Activated B cell treated with CpG ODN at 0.5 μM for 24 hours (primary cell): ENCODE measurements at places on chromosomes 12 and 14.

- DNase-seq, result no peak
Measured at GRCh38 chr12:77387214-77387613, 321.8 kb upstream of the E2F7 start.

DNA sequence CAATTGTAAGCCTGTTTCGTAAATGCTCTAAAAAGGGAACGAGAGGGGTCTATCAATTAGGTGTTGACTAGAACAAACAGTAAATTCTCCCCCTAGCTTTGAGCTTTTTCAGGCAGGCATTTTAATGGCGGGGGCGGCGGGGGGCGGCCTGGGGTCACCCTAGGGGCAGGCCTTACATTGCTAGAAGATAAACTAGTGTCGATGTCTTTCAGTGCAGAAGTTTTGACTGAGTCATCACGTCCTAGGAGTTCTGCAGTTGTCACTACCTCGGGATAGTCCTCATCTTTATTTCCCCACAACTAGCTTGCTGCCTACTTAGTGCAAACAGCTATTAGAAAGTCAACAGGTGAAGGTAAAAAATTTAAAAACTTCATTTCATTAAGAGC, 1.6 kb downstream of the ATP6V1D start:
- DNase-seq, result no peak

GRCh38 chr14:23373041-23373440, 432 bp downstream of the IL25 start:
- DNase-seq, result no peak

DNA sequence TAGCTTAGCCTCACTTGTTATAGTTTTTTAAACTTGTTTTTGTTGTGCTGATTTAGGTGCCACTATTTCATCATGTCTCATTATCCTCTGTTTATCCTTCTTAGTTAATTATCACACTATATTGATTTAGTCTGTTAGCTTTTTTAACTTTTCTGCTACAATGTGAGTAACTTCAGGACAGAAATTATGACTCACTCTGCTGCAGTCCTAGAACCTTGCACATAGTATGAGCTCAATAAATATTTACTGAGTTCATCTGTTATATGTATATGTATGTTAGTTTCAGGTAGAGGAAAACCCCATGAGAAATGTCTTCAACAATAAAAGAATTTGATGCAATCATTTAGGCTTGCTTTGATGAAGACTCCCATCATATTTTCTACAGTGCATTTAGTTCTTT, 224.3 kb upstream of the NAV3 start:
- no peak for DNase-seq

DNA sequence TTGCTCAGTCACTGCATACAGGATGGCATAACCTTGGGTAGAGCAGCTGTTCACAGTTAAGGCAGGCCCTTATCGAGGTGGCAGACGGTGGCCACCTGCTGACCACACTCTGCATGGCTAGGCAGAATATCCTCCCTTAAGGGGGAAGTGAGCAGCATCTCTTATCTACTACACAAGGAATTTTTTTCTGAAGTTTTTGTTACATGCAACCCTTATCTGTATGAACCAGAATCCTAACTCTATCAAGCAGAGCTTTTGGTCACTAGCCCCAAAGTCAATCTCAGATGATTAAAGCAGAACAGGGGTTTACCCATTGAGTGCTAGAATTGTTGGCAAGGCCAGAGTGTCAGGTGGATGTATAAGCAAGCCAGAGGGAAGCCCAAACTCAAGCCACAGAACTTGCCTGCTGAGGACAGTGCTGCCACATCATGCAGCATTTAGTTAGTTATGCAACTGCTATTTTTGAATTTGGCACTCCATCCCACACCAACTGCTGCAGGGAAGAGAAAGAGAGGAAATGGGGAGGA, 192.8 kb downstream of the TBX5 start:
- no peak for DNase-seq

DNA sequence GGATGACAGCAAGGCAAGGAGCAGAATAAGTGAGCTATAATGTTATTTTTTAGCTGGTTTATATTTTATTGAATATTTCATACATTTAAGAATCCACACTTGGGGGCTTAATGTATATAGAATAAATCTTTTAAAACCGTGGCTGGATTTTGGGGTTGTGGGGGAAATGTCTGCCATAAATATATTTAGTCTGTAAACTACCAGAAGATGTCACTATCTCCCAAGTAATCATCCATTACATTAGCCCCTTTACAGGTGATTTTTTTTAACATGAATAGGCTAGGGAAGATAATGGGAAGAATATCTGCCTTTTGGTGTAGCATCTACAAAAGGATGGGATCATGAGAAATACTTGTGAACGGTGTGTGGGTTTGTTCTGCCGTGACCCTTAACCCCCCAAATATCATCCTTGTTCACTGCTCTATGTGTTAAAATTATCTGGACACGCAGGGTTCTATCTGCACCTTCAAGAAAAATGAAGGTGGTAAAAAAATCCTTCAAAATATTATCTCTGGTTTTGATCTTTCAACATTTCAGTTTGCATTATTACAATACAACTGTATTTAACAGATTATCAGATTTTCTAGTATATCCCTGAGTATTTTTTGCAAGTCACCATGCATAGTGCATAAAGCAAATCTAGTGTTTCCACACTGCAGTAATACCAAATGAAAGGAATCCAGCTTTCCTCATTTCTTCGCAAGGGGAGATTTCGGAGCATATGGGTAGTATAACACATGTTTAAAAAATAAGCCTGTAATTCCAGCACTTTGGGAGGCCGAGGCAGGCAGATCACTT, 8.0 kb upstream of the SLC17A8 start:
- no peak for DNase-seq

DNA sequence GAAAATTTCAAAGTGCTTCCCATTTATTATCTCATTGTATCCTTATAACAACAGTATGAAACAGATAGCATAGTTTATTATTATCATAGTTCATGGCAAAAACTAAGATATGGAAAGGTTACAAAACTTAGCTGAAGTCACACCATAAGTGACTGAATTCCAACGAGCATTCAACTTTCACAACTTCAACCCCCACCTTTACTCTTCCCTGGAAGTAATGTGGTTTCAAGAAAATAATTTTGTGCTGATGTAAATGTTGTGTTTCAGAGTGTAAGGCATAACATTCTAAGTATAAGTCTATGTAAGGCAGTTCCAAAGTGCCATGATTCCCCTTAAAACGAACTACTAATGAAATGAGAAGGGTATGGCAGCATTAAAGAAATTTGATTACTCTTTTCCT, 454.5 kb downstream of the BCAT1 start:
- no peak for DNase-seq

DNA sequence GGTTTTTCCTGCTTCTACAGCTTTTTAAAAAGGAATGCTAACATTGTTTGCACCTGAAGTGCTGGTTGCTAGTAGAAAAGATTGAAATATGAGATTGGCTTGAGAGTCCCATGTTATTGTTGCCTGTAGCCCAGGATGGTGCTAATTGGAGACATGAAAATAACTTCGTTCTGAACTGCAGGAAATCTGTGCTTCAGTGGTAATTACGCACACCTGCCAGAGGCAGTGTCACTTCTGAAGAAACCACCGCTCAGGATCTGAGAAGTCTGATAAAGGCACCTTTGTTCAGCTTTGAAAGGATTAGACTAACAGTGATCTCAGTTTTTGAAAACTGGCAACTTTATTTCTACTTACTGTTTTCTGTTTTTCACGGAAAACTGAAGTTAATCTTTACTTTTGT, 15.5 kb upstream of the ATP6V0A2 start:
- DNase-seq, result no peak

GRCh38 chr12:43284486-43285158, 267.4 kb downstream of the ADAMTS20 start:
- DNase-seq, result no peak

DNA sequence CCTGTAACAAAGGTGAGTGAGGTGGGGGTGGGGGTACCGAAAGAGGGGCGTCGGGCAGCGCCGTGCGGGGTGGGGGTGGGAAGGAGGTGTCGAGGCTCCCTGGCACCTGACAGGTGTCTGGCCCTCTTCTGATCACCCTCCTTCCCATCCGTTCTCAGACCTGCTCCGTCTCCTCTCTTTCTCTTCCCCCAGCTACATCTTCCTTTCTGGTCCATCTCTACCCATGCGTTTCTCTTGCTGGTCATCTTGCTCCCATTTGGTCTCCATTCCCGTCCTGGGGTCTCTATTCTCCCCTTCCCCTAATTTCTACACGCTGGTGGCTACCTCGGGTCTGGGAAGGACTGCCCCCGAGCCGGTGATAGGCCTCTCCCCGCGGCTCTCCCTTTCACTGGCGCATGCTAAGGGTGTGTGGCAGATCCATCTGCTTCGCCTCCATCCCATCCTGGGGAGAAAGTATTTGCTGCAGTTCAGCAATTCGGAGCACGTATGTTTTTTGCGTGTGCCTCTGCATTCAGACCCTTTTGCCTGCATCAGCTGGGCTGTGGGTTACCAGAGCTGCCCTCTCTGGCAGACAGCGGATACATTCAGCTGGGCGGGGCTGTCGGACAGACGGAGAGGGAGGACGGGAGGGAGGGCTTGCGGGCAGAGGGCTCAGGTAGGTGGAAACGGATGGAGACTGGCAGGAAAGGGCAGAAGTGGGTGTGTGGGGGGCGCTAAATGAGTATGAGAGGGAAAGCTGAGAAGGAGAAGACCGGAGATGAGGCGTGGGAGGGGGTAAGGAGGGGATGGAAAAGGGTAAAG, 730 bp downstream of the CLSTN3 start:
- peak; percentile 40 for DNase-seq

DNA sequence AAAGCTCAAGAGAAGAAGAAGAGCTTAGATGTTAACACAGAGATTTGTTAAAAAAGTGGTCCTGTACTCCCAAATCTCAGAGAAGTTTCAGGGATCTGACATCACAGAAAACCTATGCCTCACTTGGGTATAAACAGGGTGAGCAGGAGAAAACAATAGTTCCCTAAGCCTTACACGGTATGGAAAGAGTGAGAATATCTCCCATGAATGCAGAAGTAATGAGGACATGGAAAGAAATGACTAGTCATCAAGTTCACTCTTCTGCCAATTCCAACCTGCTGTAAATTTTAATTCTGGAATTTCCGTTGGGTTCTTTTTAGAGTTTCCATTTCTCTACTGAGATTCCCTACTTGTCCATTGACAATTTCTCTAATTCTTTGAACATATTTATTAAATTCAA, 6.2 kb upstream of the PTGER2 start:
- DNase-seq, result no peak
